Kidney capillary endothelial cell (primary cell): ENCODE measurements at places on chromosomes 4 and X.
A peak's percentile ranks its signal among the peaks of the same experiment; 100 is the strongest.

DNA sequence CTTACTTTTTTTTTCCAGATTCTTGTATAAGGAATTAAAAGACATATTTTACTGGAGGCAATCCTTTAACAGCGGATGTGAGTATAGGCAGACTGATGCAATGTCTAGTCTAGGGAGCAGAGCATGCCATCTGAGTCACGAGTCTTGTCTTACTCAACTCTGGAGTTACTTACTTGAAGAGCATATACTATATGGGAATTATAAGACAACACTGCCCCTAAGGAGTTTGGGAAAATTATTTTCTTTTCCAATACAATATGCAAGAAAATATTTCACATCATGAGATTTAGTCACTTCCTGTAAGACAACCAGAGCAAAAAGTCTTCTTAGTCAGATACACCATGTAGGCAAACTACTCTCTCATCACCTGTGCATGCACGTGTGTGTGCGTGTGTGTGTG, 537.3 kb upstream of the FTHL17 start:
- no peak for DNase-seq

DNA sequence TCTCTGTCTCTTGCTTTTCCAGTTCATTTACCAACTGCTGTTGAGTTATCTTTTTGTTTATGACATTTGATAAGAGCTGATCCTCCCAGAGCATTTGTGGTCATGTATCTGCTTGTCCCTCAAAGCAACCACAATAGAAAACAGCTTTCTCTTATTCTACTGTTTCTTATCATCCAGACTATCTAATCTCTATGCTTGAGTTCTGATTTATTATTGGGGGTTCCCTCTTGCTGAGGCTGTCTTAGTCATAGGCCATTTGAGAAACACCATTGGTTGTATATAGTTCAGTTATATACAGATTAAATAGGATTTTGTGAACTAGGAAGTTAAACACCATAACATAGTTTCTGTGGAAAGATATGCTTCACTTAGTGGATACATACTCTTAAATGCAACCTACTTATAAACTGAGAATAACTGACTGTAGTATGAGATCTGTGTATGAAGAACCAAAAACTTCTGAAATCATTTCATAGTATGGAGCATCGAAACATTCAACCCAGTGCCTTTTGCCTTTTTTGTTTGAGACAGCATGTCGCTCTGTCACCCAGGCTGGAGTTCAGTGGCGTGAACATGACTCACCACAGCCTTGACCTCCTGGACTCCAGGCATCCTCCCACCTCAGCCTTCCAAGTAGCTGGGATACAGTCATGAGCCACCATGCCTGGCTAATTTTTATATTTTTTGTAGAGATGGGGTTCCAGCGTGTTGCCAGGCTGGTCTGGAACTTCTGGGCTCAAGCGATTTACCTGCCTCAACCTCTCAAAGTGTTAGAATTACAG, 75.8 kb downstream of the STIM2 start:
- DNase-seq: no peak

GRCh38 chrX:49029876-49030275, 13.3 kb downstream of the TFE3 start:
- no peak for DNase-seq

DNA sequence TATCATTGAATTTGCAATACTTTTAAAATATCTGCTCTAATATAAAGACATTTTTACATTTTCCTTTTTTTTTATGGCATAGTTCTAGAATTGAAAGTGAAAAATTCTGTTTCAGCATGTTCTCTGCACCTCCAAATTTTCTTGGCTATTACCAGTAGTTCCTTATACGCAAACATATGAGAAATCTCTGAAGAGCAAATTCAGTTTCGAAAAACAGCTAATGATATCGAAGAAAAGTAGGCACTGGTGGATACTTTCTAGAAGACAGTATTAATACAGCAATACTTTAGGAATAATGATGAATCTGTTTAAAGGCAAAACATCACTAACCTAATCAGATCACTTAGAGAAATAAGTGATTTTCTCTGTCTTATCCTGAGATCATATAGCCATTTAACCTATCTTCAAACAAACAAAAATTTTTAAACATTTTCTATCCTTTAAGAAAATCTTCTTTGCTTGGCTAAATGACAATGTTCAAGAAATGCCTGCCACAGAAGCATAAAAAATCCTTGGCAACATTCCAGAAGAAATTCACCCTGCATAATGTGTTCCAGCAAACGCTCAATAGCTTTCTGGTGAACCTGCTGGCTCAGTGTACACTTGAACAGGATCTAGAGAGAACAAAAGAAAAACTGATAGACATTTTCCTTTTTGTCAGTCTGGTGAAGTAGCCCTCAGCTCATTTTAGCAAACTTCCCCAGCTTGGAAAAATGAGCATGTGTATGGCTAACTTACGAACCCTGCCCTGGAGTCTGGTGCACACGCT, 51.2 kb upstream of the KLF3 start:
- no peak for DNase-seq

DNA sequence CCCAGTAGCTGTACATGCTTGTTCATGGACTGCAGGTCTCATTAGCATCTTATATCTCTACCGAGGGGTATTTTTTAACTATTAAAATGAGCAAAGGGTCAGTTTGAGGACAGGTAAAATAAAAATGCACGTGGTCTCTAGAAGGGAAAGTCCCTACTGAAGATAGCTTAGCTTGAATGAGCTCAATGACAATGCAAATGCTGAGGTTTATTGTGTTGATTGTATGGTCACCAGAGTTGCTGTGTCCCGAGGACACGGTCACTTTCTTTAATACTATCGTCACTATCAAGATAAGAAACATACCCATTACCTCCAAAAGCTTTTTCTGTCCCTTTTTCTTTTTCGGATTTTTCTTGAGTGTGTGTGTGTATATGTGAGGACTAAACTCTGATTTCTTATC, 250.5 kb upstream of the PRKX start:
- DNase-seq: no peak

DNA sequence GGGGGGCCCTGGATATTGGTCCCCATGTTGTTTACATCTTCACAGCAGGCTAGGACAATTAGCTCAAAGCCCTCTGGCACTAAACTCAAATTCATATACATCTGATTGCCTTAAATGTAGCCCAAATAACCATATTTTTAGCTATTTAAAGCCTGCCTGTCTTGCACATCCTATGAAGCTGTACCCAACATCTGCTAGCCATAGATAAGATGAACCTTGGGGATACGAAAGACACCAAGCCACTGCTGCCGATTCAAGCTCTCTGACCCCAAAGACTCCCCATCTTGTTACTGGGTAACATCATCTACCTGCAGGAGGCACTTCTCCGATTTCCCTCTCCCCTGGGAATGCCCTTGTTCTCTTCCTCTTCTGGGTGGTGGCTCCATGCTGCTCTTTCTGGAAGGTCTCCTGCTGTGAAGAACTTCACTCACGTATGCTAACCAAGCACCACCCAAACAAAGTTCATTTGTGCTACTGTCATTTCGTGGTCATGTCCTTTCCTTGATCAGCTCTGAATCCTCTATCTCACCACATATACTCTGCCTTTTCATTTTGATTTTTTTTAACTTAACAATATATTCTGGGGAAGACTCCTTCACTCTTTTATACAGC, 107.7 kb upstream of the ATXN3L start:
- no peak for DNase-seq

GRCh38 chr4:80312124-80312523, 23.4 kb upstream of the CFAP299 start:
- DNase-seq: no peak

GRCh38 chrX:112913807-112914206, 73.2 kb upstream of the AMOT start:
- no peak for DNase-seq

GRCh38 chr4:82889287-82889686, 1.7 kb downstream of the SEC31A start:
- no peak for DNase-seq

- peak; percentile 88 for DNase-seq
Measured at GRCh38 chr4:126697748-126698147, 935.0 kb upstream of the INTU start.

GRCh38 chrX:123943074-123943473, 18.4 kb upstream of the STAG2 start:
- DNase-seq: no peak

GRCh38 chrX:55648434-55648833, 25.2 kb downstream of the FOXR2 start:
- no peak for DNase-seq

GRCh38 chrX:16853537-16853936, 16.6 kb downstream of the RBBP7 start:
- no peak for DNase-seq

DNA sequence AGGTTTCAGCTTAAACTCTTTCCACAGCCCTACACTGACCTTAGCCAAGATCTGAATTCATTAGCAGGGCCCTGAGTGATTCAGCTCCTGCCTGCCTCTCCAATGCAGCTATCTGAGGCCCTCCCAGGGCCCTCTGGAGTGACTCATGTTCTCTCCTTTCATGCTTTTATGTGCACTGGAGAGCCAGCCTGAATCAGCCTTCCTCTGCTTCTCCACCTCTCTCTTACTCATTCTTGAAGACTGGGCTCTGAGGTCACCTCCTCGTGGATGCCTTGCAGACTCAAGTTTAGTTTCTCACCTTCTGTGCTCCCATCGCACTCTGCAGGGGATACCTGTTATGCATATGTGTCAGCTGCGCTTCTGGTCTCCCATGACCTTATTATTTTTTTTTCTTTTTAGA, 3.1 kb upstream of the OCIAD2 start:
- DNase-seq: peak; percentile 98

GRCh38 chr4:3468154-3468553, 5.0 kb downstream of the DOK7 start:
- DNase-seq: no peak

GRCh38 chrX:2627272-2627867, 63.7 kb upstream of the CD99 start:
- no peak for DNase-seq

DNA sequence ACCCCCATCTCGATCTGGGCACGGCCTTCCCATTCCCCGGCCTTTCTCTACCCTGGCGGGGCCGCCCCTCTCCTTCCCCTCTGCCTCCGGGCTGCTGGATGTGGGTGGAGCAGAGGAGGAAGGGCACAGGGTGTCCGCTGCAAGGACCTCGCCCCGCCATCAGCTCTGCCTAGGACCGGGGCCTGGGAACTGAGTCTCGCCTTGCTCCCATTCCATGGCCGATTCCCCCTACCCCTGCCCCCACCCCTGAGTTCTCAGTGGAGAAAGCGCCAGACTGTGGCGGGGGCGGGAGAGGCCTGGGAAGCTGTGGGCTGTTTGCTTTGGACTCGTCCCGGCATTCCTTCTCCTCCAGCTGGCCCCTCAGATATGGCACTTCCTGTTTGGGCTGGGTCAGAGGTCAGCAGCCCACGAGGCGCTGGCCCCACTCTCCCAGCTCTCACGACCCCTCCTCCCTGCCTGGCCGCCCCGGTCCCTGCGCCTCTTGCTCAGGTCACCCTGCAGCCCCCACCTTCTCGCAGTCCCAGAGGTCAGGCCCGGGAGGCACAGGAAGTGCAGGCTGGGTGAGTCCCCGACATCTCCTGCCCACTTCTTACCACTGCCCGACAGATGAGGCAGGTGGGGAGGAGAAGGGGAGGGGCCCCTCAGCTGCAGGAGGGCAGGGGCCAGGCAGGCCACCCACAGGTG, 6.4 kb upstream of the BGN start:
- no peak for DNase-seq

DNA sequence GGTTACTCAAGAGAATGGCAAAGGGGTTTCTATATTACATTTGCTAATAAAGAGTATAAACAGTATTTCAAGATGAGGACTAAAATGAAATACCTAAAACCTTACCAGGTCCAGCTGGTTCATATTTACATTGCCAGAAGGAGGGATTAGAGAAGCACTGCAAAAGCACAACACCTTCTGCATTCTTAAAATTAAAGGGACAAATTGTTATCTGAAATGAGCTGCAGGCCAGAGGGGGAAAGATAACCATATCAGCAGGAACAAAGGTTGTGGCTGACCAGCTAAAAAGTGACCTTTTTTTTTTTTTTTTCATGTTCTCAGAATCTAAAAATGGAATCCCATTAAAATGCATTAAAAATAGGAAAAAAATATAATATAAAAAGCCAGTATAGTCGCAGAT, 39.7 kb downstream of the AFF2 start:
- no peak for DNase-seq

DNA sequence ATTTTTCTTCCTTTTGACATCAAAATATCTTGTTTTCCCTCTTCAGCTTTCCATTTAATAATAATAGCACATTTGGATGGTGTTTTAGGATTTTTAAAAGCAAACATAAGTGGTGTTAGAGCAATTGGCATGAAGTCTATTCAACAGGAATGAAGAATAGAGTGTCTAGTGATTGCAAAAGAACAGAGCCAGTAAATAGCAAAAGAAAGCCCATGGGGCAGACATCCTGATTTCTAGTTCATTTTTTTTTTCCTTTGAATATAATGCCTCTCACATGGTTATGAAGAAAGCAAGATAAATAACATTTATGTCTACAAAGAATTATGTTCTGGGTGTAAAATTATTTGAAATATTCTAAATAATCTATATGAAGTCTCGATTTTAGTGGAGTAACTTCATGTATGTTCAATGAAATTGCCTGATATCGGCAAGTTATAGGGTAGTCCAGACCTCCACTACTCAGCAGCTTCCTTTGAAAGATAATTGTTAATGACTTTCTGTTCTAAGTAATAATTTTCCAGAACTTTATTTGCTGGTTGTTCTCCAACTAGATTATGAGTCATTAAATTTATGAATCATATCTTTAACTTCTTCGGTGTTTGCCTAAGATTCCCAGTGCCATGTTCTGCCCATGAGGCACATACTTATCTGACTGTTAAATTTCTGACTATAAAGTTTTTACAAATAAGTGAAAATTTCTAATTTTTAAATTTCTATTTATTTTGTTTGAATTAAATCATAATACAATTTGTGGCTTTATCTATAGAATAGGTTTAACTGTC, 587.9 kb downstream of the TLL1 start:
- DNase-seq: no peak

DNA sequence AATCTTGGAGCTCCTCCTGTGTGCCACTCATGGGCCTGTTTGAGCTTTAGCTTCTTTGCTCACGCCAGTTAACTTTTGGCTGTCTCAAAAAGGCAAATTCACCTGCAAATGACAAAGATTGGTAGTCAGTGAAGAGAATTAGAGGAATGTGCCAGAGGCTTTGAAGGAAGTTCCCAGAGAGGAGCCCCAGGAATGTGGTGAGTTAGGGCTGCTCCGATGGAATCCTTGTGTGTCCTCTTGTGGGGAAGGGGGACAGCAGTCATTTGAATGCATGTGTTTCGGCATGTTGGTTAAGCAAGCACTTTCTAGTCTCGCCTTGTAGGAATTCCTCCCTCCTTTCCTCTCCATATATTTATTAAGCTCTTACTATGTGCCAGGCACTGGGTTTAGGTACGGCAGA, 62.9 kb downstream of the ELF4 start:
- no peak for DNase-seq

- no peak for DNase-seq
Measured at GRCh38 chrX:104935581-104935980, 284.9 kb downstream of the TEX13A start.

- peak; percentile 55 for DNase-seq
Measured at GRCh38 chrX:38347136-38347535, 5.3 kb upstream of the OTC start.

- no peak for DNase-seq
Measured at GRCh38 chr4:184446132-184446658, 28.2 kb downstream of the IRF2 start.
